ENCODE measurements at places on chromosomes 5 and 9.

GRCh38 chr5:153546566-153546965 is 56.1 kb downstream of the GRIA1 start:
- DNase-seq: no peak

GRCh38 chr9:114592356-114592755 is 4.8 kb downstream of the ATP6V1G1 start:
- DNase-seq: no peak

DNA sequence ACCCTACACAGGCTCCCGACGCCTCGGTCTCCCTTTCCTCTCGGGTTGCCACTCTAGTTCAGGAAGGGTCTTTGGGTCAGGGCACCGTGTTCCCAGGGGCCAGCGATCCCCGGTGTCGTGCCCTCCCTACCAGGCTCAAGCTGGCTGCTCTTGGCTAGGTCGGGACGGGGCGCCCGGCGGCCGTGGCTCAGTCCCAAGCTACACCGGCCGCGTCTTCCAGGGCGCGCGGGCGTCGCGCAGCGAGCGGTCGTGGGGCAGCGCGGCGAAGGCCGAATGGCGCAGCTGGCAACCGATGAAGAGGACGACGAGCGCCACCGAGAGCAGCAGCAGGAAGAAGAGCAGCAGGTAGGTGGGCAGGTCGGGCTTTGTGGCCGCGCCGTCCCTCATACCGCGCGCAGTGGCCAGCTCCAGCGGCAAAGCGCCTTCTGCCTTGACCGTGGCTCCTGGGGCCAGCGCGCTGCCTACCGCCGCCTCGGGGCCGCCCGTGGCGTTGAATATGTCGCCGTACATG is 892 bp downstream of the SMIM32 start:
- DNase-seq: no peak

DNA sequence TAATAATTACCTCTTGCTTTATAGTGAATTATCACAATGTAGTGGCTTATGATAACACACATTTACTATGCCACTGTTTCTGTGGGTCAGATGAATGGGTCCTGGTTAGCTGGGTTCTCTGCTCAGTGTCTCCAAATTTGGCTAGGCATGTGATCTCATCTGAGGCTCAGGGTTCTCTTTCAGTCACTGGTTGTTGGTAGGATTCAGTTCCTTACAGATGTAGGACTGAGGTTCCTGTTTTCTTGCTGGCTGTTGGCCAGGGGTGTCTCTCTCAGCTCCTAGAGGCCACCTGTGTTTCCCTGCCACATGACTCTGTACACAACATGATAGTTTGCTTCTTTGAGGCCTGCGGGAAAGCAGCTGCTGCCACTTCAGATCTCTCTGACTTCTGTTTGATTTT is 7.1 kb downstream of the NFX1 start:
- DNase-seq: no peak

DNA sequence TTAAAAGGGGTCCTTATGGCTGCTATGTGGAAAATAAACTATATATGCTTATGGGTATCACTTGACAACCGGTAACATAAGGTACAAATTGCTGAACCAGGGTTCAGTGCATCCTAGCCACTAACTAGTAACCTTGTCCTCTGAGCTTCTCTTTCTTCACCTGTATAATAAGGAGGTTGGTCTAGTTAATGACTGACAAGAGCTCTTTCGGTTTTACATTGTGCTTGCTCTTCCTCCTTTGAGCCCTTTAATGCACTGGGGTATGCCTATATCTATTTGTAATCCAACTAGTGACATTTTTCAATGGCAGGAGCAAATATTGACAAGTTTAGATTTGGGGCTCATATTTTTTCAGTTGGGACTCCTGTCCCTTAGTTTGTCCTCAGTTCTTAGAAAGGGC is 66.1 kb downstream of the NPR3 start:
- no peak for DNase-seq

DNA sequence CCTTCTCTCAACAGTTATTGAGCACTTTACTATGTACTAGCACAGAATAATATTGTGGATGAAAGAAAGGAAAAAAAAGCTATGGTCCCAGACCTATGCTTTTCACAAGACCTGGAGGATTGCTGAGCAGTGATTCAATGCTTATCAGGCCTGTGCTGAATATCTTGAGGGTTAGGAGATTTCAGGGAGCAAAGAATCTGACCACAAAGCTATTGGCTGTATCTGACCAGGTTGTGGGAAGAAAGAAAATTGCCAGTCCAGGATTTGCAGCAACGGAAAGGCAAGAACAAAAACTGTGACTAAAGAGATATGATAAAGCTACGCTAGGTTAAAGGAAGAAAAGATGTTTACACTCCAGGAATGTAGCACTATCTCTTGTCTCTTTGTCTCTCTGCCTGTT is 14.9 kb upstream of the MACIR start:
- no peak for DNase-seq

- DNase-seq: no peak
Observed at GRCh38 chr9:83986765-83987401, 6.3 kb downstream of the RMI1 start.

DNA sequence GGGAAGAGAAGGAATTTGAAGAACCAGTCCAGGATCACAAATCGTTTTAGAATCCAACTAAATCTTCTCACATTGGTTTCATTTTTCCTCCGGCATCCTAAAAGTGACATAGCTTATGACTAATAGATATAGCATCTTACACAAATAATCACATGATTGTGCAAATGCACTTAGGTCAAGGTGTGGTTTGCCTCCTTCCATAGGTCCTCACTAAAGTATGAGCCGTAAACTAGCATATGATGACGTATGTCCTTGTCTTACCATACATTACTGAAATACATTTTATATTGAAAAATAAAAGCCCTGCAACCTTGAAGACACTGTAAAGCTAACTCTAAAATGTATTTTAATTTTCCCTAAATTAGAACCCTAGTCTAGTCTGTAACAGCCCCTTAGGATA is 362.7 kb upstream of the ADAMTS16 start:
- no peak for DNase-seq

DNA sequence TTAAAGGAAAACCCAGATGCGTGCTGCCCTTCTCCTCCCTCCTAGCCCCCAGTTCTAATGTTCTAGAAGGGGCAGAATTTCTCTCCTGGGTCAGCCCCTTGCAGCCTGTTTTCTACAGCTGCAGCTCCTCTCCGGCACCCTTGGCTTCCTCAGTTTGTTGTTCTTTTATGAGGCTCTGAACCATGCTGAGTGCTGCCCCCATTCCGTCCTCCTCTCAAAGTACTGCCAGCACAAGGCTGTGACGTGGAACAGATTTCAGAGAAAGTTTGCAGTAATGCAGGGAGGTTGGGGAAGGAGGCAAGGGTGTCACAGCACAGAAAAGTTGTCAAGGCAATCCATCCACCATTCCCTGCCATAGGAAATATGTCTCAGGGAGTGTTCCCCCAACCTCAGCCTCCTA is 63.3 kb downstream of the RGS3 start:
- no peak for DNase-seq

DNA sequence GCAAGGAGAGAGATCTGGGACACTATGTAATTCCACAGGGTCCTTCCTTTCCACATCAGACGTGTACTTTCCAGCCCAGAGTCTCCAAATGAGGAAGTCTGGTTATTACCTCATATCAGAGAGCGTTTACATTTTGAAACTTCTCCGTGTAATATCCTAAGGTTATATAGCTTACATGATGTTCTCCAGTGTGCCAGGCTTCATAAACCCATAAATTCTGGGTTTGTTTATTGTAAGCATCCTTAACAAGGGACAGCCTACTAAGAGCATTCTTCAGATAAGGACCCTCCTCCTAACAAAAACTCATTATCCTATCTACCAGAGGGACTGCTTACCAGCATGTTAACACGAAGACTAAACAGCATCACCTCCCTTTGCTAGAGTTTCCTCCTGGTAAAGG is 17.9 kb downstream of the SRFBP1 start:
- DNase-seq: no peak

DNA sequence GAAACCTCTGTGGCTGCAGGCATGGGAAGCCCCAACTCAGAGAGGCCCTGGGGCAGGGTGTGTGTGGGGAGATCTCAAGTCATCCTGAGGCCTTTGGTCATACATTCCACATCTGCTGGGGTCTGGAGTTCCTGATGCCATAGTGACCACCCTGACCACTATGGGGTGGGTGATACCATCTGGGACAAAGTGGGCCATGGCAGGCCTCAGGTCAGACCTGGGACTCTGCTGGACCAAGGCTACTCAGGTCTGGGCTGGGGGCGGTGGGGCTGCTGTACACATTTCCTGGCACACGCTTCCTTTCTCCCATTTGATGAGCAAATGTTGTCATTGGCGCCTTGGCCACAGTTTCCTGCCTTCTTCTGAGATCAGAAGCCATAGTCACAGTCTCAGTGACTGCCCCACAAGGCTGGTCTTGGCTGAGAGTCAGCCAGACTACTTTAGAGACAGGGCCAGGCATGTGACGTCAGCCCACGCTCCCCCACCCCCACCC is 15.1 kb upstream of the ACSL6 start:
- no peak for DNase-seq

DNA sequence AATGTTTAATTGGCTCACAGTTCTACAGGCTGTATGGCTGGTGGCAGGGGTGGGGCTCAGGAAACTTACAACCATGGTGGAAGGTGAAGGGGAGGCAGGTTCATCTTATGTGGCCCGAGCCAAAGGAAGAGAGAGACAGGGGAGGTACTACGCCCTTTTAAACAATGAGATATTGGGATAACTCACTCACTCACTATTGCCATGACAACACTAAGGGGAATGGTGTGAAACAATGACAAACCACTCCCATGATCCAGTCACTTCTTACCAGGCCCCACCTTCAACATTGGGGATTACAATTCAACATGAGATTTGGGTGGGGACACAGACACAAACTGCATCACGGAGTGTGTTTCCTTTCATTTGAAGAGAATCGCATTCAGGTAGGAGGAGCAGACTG is 220.9 kb downstream of the GADD45G start:
- DNase-seq: no peak

DNA sequence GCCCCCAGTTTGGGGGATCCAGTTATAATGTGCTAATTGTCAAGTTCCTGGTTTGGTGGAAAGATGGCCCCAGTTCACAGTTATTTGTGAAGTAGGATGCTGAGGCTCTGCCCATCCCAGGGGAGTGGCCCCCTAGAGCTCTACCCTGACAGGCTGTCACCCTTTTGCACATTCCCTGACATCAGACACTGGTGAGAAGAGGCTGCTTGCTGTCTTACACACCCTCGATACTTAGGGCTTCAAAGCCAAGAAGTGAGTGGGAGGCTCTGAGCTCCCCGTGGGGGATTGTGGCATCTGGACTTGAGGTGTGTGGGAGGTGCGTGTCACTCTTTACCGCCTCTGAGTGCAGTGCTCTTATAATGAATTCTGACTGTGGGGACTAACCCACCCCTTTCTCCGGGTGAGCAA is 168.5 kb downstream of the DOCK2 start:
- DNase-seq: no peak

DNA sequence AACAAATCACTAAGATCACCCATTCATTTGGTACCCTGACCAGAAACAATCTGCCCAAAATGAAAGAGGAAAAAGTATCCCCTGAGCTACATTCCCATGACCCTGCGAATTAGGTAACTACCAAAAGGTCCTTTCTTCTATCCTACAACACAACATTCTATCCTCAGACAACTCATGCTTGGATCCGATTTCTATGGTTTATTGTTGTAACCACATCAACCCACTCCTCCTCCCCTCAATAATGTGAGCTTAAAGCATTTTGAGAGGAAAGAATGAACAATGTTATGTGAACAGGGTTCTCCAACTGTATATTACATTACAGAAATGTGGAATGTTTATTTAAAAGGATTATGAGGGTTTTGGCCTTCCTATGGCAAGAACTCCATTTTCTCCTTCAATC is 4.0 kb downstream of the SLC35D2 start:
- no peak for DNase-seq

DNA sequence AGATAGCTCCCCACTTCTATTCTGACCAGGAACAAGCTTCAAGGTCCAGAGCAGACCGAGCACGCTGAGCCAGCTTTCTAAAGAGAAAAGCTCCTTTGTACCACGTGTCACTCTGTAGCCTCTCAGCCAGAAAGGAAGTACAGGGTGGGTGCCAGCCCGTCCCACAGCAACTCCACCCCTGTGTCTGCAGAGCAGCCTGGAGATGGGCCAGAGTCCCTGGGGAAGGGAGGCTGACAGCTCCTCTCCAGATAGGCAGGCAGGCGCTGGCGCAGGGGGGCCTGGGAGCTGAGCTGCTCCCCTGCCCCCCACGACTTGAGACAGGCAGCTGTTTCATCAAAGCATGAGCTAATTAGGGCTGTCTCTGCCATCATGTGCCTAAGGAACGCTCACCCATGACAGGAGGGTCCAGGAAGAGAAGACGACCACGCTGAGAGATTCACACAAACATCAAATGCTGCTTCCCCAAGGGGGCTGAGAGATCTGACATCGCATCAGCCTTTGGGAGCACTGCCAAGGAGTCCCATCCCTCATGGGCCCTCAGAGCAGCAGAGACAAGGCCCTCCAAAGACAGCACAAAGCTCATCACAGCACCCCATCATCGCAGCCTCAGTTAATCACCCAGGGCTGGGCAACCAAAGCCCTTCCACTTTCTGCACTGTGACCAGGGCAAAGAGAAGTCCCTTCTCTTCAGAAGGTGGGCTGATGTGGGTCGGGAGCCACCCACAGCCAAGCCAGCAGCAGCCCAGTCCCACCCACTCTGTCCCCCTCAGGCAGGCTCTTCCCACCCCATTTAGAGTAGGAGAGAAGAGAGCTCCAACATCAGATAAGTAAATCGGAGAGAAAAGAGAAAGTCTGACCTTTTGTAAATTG is 78.5 kb upstream of the LRRTM2 start:
- DNase-seq: no peak

DNA sequence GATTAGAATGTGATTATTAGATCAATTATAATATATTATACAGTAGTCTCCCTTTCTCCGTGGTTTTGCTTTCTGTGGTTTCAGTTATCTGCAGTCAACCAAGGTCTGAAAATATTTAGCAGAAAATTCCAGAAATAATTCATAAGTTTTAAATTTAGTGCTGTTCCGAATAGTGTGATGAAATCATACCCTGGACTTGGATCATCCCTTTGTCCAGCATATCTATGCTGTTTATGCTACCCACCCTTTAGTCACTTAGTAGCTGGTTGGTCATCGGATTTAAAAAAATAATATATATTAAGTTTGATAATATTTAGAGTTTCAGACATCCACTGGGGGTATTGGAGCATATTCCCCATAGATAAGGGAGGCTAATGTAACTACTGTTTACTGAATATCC is 19.6 kb downstream of the RMI1 start:
- no peak for DNase-seq

DNA sequence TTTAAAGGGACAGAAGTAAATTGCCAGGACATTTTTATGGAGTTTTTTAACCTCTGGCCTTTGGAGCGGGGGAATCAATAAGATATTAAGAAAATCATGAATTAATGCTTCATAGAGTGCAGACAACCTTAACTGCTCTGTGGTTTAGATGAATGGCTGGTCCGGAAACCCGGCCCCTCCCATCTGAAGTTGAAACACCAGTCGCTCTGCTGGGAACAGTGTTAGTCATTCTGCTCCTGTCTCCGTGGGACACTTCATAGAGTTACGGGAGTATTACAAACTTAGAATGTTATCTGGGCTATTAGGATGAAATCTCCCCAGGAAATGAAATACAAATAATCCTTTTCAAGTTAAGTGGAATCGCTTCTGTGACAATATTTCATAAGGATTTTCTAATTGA is 110.1 kb upstream of the IRX2 start:
- no peak for DNase-seq
